ENCODE measurements at places on chromosomes 3 and 15.

GRCh38 chr3:40044487-40044886 lies 235.1 kb downstream of the MYRIP start:
- no peak for DNase-seq

DNA sequence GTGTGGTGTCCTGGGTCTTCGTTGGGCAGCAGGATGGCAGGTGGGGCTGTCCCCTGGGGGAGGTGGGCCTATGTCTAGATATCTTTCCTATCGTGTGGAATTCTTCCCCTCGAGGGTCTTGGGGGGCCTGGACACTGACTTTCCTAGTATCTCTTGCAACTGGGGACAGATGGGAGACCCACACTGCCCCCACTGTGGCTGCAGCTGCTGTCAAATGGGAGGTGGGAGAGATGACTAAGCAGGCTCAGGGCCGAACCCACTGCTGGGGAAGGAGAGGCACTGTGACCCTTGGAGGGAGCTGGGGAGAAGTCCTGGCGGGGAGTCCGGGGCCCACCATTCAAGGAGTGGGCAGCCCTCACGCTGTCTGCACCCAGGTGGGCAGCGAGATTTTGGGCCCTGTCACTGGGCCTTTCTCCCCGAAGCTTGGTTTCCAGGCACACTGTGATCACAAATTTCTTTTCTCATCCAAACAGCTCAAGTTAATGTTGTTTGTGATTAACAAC lies 2.9 kb upstream of the FBLN2 start:
- DNase-seq, result no peak

DNA sequence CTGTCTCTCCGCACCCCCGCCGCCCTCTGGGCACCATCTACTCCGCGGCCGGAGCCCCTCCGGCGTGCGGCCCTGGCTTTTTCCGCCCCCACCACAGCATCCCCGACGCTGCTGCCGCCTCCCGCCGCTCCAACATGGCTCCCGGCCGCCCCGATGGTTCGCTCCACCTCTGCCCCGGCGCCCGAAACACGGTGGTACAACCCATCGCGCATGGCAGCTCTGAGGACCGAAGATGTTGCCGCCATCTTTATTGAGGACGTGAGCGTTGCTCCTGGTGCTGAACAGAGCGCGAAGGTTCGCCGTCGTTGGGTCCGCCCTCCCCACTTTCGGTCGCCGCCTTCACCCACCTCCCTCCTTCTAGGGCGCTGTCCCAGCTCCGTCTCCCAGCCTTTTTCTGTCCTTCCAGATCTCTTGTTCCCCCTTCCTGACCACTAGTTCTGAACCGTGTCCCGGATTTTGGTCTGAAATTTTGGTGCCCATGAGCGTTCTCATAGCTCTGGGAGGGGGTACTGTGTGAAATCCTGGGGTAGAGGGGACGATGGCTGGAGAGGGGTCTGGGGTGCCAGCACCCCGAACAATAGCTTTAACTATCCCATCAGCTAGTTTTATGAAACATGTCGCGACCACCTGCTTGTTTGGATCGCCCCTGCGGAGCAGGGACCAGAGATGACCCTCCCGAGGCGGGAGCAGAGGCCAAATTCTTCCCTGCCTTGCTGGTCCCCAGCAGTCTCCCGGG lies at the start of gene CELSR3:
Gene CELSR3 (minus strand): TSS at position 134 of the 736 bp plus-strand sequence. CDS start 252 bp downstream, outside the sequence.
- peak; percentile 73 for DNase-seq

DNA sequence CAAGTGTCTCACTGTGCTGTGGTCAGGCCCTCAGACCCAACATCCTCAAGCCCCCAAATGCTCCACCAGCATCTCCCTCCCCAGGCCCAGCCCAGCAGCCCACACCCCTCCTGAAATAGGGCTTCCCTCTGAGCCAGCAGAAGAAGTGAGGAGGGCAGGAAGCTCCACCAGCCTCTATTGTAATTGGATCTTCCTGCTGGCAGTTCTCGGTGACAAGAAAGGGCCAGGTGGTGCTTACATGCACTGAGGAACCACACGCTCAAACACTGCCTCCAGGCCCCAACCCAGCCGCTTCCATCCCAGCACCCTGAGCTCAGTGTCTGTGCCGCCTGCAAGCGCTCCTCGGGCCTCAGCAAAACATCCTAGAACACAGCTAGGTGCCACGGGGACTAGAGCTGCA lies 96.7 kb downstream of the ATP10A start:
- no peak for DNase-seq

DNA sequence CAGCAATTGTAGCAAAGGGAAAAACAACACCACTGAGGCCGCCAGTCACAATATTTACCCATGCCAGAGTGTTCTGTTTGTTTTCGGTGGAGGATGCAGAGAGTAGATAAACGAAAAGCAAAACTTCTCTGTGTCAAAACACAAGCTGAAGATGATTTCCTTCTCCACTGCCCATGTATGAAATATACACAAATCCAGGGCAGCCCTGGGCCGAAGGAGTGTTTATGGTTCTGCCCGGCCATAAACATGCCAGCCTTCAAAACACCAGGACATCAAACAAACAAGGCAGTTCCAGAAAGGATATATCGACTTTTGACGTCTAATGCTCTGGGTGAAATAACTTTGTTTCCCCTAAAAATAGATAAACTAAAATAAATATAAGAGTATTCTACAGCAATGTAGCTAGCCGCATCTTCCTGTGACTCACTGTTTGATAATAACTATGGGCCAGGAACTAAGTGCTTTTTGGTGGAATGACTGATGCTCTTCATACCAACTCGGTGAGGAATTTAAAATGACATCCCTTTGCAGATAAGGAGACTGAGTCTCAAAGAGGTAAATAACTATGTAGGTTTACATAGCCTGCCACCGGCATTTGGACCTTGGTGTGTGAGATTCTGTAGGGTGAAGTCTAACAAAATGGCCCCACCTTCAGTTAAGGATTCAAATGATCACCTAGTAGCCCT lies 82.8 kb downstream of the MAGI1 start:
- DNase-seq, result no peak

DNA sequence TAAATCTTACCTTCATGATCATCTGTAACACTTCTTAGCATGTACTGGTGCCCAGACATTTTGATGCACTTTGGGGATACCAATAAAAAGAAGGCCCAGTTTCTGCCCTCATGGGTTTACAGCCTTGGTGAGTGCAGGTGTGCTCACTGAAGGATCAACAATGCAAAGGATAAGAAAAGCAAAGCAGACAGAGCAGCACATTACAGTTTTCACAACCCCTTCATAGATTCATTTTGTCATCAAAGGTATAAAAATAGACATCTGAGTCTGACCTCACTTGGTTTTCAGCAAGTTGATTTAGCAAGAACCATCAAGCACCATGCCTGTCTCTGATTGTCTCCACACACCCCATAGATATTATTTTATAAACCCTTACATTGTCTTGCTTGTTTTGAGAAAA lies 77.6 kb downstream of the BFSP2 start:
- no peak for DNase-seq

- DNase-seq, result no peak
These were observed at the start of gene CAMKV for GRCh38 chr3:49869525-49870126. Gene CAMKV (minus strand): TSS chr3:49869906. CDS start chr3:49862388, 7,518 bp downstream.

DNA sequence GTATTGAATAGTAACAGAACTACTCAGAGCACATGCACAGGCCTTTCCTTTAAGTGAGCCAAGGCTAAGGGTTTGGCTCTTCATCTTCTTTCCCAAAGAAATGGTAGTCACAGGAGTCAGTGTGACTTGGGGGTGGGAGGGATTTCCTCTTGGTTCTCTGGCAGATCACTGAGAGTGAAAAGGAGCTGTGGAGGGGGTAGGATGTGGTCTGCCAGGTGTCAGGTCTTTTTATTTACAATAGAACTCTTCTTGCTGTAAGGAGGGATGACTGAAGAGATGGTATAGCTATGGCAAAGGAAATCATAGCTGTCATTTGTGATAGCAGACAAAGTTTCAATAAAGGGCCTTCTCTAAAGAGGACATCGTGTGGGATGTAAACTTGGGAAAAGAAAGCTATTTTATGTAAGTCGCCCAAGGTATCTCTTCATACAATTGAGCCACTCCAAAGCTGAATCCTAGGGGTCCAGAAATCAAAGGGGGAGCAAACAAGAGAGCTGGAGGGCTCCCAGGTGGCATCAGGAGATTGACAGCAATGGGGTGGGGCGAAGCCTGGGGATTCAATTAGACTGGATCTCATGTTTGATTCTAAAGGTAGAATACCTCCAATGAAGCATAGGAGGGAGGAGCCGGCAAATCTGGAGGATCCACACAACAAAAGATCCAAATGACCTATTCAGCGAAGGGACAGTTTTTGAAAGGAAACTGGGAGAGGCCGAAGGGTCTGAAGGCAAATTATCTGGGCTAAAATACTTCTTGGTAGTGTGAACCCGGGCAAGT lies 20.0 kb upstream of the CHD2 start:
- no peak for DNase-seq

- no peak for DNase-seq
These were observed 775.0 kb downstream of the SQOR start for GRCh38 chr15:46409841-46410301.

Data from inflammatory macrophage (primary cell).